Activated CD4-positive, CD25-positive, alpha-beta regulatory T cell treated with anti-CD3 and anti-CD28 coated beads, Interleukin-2, amount 50 U/mL, for 16 hours (primary cell): ENCODE measurements at places on chromosomes 7 and 10.

DNA sequence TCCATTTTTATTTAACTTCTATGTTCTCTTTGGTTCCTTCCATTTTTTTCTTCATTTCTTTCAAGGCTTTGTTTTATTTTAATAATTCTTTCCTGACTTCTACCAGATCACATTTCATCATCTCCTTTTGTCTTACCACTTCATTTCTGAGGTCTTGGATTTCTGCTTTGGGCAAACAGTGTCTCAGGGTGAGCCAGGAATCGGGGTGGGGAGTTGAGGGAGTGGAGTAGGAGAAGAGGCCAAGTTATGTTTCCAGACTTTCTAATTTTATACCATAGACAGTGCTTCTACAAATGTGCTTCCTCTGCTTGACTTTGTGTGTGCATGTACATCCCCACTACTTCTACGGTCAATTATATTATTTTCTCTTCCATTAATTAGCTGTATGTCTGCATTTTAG is 112.1 kb downstream of the PRKG1 start:
- DNase-seq = no peak

DNA sequence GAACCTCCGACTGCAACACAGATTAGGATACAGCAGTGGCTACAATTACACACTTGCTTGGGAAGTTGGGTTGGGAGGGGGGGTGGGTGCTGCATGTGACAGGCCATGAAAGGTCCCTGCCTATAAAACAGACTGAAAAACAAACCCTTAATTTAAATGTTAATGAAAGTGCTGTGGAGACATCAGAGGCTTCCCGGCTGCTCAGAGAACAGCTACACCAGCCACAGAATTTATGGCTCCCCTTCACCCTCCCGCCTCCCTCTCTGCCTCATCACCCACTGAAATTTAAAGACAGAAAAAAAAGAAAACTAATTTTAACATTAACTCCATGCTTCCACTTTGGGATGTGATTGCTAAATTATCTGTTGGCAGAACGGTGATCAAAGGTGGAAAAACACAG is 34.7 kb downstream of the FBXW4 start:
- DNase-seq = no peak

DNA sequence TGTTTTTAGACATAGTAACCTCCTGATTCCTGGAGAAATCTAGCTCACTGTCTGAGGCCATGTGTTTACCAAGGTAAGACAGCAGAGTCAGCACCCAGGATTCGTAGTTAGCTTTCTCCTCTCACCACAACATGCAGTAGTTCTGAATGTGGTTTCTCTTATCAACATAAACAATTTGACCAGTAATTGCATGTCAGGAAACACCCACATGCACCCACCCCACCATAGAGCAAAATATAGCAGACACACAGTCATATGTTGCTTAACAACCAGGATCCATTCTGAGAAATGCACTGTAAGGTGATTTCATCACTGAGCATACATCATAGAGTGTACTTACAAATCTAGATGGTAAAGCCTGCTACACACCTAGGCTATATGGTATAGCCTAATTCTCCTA is 1004.0 kb downstream of the ANKRD7 start:
- DNase-seq = no peak

GRCh38 chr10:98919899-98920298 is 315.8 kb downstream of the HPSE2 start:
- DNase-seq = no peak

GRCh38 chr10:130635528-130635927 is 499.3 kb downstream of the GLRX3 start:
- no peak for DNase-seq
